Kidney tubule cell (primary cell): ENCODE measurements at places on chromosomes 5 and 9.

GRCh38 chr5:68418201-68418600 lies 202.6 kb downstream of the PIK3R1 start:
- DNase-seq = no peak

- DNase-seq = no peak
Observed at GRCh38 chr5:176740702-176741496, 69.5 kb upstream of the UNC5A start.

- DNase-seq = no peak
Observed at GRCh38 chr5:172722327-172722815, 48.6 kb downstream of the DUSP1 start.

DNA sequence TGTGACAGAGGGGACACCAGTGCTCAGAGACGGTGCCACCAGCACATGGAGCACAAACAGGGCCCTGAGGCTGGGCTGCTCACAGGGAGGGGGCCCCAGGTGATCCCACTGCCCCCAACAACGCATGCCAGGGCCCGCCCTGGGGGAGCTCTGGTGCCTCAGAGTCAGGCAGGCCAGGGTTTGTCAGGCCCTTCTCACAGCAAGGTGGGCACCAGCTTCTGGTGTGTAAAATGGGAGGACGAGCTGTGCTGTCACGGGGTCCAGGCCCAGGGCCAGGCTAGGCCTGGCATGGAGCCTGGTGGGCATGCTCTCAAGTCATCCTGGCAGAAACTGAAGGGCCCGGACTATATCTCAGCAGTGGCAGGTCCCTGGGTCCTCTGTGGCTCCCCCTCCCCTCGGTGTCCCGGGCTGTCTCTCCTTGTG lies 34.5 kb downstream of the PRRT1B start:
- no peak for DNase-seq

DNA sequence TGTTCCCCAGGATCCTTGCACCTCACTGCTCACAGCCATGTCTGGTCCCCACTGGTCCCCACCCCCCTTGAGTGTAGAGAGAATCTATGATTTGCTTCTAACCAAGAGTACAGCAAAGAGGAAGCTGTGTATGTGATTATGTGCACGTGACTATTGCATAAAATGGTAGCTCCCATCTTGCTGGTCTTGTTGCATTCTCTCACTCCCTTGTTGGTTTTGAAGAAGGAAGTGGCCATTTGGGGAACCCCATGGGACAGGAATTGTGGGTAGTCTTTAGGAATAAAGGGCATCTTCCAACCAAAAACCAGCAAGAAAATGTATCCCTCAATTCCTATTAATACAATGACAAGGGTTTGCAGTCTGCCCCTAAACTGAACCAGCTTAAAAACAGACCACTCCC lies 5.2 kb upstream of the FCN2 start:
- no peak for DNase-seq

DNA sequence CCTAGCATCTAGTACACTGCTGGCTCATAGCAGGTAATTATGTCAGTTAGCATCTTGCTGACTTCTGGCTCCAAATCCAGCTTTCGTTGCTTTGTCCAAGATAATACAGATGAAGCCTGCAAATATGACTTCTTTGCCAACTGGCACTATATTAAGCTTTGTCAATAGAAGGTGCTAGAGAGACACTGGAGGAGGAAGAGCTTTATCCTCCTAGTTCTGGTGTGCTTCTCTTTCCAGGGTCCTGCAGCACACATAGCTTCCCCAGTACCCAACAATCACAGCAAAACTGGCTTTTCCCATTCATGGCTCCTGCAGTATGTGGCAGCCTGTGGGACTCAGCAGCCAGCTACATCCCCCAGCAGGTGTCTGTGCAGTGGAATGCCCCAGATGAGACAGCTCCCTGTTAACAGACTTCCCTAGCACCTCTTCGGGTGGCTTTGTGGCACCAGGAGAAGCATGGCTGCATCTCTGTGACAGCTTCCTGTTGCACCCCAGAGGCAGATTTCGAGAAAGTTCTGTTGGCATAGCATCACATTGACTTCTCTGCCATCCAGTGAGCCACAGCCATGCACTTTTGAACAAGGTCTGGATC lies 147.8 kb downstream of the OXCT1 start:
- no peak for DNase-seq

DNA sequence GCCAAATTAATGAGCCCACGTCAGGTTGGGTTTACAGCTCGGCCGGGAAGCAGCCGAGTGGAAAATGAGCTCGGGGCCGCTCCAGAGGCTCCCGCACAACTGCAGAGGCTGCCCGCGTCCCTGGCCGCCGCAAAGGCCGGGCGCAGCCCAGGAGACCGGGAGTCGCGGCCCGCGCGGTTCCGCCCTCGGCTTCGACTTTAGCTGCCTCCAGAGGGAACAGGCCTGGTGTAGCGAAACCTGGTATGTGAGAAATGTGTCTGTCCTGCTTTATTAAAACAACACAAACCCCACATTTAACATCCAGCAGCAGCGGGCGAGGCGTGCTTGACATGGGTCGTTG lies 66.2 kb downstream of the FOXD1 start:
- DNase-seq = peak; percentile 30

DNA sequence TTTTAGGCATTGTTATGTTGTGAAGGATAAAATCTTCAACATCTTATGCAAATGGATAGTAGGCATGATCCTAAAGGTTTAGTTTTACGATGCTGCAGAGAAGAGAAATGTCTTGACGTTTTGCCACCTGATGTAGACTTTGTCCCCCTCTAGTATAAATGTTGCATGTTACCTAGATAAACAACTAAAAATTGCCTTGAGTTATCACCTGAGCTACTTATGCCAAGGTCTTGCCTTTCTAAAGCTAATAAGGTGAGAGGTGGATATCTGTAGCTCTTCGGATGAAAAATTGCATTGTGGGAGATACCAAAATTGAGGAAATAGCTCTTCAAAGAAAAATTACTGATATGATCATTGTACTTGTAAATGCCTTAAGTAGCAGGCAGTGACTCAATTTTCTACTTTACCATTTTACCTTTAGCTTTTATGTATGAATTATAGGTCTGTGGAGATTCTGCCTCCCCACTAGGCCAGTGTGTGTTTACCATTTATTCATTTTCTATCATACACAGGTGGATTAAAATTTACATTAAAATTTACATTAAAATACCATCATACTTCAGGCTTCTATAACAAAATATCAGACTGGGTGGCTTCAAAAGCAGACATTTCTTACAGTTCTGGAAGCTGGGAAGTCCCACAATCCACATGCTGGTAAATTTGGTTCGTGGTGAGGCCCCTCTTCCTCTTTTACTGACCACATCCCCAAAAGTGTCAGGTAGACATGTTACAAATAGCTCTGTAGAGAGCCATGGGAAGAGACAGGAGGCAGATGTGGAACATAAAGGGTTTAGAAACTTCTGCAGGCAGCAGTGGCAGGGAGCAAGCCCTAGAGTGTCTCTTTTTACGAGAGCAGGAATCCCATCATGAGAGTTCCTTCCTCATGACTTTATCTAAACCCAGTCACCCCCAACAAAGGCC lies 100.7 kb upstream of the ERBIN start:
- DNase-seq = no peak

GRCh38 chr5:36496471-36496870 lies 109.9 kb upstream of the SLC1A3 start:
- DNase-seq = no peak

DNA sequence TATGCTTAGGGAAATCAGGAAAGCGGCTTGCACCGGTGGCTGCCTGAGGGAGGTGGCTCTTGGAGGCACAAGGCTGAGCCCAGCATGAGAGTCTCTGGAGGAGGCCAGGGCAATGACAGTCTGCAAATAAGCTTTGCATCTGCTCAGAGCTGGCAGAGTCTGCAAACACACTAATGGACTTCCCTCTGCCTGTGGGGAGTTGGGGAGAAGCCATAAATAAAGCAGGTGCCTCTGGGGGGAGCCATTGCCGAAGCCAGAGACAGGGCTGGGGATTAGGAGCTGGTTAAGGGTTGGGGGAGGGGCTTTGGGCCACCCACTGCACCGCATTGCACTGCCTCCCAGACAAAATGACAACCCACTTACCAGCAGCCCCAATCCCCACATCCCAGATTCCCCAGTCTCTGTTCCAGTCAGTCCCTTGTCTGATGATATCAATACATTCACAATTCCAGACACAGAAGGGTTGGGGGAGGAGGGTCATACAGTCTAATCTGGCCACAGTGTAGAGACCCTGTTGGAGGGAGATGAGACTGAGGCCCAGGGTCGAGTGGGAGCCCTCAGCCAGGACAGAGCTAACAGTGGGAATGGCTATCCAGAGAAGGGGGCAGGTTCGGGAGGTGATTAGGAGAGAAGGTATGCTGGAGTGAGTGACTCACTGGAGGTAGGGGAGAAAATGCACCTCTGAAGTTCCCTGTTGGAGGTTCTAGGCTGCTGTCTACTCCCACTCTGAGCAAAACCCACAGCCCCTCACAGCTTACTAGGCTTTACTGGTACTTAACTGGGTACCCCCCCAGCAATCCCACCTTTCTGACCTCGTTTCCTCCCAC lies 53.7 kb downstream of the PAX5 start:
- DNase-seq = peak; percentile 57
